ENCODE measurements at places on chromosomes 6 and 20.

DNA sequence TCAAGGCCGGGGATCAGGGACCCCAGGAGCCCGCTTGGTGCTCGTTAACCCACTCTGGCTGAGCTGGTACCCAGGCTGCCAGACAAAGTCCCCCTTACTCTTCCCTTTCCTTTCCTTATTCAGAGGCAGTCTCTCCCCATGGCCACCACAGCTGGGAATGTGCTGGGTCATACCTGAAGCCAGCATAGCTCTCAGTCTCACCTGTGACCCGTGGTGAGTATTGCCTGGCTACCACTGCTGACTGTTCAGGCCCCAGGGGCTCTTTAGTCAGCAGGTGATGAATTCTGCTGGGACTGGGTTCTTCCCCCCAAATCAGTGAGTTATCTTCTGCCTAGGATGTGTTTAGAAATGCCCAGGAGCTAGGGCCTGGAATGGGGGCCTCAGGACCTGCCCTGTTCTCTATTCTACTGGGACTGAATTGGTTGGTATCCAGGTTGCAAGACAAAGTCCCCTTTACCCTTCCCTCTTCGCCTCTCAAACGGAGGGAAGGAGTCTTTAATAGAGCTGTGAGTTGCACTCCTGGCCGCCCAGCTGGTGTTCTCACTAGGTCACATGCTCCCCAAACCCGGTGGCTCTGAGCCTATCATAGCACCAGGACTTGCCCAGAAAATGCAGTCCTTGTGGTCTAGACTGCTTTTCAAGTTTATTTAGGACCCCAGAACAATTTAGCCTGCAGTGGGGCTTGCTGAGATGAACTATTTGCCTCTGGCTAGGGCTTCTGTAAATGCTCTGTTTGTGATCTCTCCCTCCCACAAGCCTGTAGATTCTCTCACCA is 64.6 kb downstream of the MYO6 start:
- no peak for DNase-seq

DNA sequence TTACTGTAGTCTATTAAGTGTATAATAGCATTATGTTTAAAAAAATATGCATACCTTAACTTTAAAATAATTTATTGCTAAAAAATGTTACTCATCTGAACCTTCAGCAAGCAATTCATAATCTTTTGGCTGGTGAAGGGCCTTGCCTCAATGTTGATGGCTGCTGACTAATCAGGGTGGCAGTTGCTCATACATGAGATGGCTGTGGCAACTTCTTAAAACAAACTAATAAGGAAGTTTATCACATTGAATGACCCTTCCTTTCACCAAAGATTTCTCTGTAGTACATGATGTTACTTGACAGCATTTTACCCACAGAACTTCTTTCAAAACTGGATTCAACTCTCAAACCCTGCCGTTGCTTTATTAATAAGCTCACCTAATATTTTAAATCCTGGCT is 84.0 kb downstream of the TASP1 start:
- no peak for DNase-seq

GRCh38 chr6:7236306-7237209 is 76.4 kb downstream of the SSR1 start:
- no peak for DNase-seq

DNA sequence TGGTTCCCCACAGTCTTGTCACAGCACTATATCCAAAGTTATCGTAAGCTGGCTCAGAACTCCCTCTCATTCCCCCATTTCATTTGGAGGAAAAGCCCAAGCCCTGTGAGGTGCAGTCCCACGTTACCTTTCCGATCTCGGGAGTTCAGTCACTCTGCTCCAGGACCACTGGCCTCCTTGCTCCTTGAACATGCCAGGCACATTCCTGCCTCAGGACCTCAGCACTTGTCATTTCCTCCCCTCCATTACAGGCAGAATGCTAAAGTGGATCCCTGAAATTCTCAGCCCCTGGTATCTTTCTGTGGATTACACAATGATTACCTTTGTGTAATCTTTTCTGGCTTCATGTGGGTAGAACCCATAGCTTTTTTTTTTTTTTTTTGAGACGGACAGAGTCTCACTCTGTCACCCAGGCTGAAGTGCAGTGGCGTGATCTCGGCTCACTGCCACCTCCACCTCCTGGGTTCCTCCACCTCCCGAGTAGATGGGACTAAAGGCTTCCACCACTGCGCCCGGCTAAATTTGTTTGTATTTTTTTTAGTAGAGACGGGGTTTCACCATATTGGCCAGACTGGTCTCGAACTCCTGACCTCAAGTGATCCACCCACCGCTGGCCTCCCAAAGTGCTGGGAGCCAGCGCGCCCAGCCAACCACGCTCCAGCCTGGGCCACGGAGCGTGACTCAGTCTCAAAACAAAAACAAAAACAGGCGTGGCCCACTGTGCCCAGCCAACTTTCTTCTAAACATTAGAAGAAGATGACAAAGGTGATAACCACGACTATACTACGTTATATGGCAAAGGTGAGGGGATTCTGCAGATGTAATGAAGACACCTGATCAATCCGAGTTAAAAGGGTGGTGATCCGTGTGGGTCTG is 4.0 kb upstream of the OXT start:
- no peak for DNase-seq

- DNase-seq = no peak
Measured at GRCh38 chr20:19510611-19511010, 247.4 kb upstream of the RIN2 start.

DNA sequence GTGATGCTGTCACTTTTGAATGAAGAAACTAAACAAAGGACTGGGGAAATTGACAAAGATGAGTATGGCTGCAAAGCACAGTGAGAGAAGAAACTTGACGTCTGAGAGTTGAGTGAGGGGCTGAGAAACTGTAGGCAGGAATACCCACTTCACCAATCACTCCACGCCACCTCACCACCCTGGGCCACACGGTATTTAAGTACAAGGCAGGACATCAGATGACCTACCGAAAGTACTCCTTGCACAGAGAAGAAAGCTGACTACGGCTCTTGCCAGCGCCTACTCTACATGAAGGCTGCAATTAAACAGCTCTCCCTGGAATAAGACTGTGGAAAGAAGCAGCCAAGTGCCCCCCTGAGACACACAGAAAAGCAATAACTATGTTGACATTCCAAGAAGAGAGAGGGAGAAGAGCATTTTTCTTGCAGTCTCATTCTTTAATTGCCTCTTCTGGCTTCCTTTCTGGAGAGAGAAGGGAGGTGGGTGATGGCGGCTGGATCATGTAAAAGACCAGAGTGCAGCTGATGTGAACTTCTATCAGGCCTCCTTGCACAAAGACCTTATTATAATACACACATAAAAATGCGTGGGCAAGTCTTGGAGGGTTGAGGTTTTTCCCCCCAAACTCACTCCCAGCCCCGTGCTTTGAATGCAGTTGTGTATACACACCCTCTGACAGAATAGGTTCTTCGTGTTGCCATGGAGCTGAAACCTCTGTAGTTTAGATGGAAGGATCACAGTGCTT is 44.6 kb downstream of the HIVEP2 start:
- no peak for DNase-seq

DNA sequence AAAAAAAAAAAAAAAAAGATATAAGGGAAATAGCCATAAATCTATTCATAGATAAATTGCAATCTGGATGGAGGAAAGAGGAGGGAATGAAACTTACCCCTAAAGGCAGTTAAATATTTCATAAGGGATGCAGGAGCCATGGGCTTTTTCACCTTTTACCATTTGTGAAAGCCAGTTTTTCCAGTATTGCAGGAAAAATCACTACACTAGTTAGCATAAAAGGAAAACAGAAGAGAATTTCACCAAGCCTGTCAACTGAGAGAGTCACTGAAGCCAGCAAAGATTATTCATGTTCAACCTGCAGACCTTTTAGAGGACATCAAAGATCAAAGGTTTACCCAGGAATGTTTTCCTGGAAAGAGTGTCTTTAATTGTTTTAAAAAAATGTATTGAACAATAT is 969.7 kb downstream of the KIF16B start:
- DNase-seq = no peak

- DNase-seq = no peak
Measured at GRCh38 chr20:48166082-48166835, 381.0 kb upstream of the SULF2 start.

DNA sequence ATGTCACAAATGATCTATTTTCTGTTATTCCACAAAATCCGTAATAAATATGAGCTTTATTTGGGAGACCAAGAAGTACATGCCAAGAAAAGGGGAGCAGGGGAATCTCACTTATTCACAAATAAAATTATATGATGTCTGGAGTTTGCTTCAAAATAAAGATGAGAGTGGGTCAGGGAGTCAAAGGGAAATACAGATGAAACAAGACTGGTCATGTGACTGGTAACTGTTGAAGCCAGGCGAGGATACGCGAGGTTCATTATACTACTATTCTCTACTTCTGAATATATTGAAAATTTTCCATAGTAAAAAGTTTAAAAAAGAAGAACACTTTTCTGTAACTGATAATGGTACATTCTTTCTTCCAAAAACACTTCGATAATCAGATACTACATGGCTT is 14.6 kb downstream of the EPB41L2 start:
- DNase-seq = no peak

DNA sequence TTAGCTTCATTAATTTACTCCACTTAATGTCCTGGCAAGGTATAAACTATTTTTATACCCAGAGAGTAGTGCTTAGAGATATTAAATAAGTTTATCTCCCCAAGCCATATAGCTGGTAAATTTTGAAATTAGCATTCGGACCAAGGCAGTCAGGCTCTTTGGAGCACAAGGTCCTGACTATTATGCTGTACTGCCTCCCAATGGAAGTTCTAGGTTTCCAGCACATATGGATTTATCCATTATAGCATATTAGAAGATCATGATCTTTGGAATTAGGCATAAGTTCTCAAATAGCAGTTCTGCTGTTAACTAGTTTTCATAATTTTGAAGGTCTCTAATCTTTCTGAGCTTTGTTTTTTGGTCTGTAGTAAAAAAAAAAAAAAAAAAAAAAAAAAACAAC is 835.3 kb upstream of the EPHA7 start:
- peak; percentile 20 for DNase-seq
